ENCODE measurements at places on chromosomes 13 and 19.
A peak's percentile ranks its signal among the peaks of the same experiment; 100 is the strongest.

GRCh38 chr13:45447050-45447661 lies 17.6 kb upstream of the COG3 start:
- DNase-seq, result no peak

DNA sequence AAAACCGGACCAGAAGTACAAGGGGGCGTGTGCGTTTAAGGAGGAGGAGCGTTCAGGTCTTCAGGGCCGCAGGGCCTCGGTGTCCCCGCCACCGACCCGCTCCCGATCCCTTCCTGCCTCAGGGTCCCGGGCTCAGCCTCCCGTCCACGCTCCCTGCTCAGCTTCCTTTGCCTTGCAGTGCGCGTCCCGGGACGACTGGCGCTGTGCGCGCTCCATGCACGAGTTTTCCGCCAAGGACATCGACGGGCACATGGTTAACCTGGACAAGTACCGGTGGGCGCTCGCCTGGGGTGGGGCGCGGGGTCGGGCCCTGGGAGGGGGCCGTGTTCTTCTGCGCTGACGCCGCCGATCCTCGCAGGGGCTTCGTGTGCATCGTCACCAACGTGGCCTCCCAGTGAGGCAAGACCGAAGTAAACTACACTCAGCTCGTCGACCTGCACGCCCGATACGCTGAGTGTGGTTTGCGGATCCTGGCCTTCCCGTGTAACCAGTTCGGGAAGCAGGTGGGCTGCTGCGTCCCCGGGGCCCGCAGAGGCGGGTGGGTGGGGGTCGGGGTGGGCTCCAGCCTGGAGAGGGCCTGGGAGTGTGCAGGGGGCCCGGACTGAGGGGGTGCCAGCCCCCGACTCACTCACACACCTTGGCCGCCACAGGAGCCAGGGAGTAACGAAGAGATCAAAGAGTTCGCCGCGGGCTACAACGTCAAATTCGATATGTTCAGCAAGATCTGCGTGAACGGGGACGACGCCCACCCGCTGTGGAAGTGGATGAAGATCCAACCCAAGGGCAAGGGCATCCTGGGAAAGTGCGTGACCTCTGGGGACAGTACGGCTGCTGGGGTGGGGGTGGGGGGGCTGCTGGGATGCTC lies 1.4 kb downstream of the GPX4 start:
- DNase-seq, result no peak

DNA sequence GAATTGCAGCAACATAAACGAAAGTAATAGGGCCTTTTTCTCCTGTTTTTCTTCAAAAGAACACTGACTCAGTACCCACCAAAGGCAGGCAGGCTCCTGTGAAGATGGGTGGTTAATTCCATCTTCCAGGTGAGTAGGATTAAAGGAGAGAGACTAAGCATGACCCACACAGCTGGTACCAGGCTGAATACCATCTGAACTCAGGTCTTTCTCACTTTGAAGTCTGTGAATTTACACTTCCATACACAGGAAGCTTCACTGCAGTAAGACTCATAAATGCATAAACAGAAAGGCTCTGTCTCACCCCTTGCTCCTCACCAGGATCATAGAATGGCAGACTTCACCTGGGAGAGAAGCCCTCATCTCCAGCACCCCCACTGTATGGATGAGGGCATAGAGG lies 194.6 kb downstream of the KLF12 start:
- no peak for DNase-seq

GRCh38 chr19:56476651-56477428 lies at the start of gene ZNF667:
Gene ZNF667 (minus strand): TSS chr19:56477345. CDS start chr19:56462370, 14,975 bp downstream.
- peak; percentile 22 for DNase-seq

DNA sequence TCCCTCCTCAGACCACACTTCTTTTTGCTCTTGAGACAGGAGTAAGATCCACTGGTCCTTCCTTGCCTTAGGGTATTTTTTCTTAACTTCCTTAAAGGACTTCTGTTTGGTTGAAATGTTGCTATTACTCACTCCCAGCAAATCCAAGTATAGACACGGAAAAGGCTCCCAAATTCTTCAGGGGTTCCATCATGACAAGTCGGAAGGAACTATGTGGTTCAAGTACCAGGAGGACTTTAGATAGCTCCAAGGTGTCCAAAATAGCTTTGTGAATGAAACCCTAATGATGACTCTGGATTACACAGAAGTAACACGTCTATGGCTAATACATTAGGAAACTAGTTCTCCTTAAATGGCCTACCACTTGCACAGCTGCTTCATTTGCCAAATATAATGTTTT lies 238.7 kb downstream of the KCTD12 start:
- DNase-seq, result no peak

- no peak for DNase-seq
Observed at GRCh38 chr19:42121036-42121621, 11.1 kb downstream of the POU2F2 start.

DNA sequence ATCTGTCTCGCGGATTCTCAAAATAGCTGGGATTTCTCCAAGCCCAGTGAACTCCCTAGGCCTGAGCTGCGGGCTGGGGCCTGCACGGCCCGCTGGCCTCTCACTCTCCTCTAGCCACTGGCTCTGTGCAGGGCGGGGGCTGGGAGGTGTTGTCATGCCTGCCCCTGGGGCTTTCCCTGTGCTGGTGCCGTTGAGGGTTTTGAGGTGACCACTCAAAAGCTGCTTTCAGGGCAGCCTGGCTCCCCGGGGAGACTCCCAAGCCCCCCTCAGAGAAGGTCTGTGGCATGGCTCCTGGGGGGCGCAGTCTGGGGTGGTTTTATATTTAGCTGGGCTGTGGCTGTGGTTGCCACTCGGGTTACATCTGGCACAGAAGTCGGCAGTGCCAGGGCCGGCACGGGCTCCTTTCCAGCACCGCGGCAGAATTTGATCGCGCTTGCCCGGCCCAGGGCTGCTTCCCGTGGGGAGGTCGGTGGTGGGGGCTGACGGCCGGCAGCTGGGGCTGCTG lies 10.0 kb downstream of the NDUFB7 start:
- DNase-seq, result no peak

- DNase-seq, result no peak
Observed at GRCh38 chr13:76656056-76656455, 230.1 kb downstream of the KCTD12 start.

DNA sequence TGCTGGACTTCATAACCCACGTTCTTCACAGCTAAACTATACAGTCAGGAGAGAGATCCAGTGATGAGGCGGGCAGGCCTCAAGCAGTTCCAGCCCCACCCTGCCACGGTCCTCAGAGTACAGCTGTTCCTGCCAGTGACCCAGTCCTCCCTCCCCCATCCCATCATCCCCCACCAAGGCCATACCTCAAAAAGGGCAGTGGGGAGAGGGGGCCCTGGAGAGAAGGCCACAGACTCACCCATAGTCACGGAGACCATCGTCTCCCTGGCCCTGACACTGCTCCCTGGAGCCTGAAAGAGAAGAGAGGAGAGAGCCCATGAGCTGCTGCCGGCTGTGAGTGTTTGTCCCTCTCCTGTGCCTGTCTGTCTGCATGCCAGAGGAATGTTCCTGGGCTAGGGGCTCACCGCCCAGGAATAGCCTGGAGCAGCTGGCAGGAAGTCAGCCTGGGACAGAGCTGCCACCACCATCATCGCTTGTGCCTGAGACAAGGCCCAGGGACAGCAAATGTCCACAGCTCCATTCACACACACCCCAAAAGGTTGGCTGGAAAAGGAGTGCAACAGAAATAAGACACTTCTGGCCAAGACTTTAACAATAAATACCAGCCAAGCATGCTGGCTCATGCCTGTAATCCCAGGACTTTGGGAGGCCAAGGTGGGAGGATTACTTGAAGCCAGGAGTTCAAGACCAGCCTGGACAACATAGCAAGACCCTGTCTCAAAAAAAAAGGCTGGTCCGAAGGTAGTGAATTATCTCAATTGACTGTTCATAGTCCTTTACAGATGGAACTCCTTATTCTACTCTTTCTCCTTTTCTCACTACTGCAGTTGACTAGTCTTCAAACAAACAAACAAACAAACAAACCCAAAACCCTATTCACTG lies 6.4 kb downstream of the C19orf47 start:
- DNase-seq, result no peak

DNA sequence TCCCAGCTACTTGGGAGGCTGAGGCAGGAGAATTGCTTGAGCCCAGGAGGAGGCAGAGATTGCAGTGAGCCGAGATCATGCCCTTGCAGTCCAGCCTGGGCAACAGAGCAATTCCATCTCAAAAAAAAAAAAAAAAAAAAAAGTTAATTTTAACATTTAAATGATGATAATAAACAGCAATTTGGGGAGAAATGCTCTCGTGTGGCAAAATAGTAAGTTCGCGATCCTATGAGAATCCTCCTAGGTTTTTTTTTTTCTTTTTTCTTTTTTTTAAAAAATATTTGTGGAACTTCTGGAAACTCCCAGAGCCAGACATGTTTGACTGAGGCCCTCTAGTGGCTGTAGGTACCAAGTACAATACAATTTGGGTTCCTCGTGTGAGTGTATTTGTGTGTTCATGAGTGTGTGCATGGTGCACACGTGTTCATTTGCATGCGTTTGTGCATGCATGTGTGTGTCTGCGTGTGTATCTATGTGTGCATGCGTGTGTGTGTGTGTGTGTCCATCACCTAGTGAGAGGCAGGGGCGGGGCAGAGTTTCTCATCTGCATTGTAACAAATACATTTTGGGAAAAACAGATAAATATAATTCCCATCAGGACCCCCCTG lies 31.2 kb downstream of the TMPRSS9 start:
- DNase-seq, result peak; percentile 91

DNA sequence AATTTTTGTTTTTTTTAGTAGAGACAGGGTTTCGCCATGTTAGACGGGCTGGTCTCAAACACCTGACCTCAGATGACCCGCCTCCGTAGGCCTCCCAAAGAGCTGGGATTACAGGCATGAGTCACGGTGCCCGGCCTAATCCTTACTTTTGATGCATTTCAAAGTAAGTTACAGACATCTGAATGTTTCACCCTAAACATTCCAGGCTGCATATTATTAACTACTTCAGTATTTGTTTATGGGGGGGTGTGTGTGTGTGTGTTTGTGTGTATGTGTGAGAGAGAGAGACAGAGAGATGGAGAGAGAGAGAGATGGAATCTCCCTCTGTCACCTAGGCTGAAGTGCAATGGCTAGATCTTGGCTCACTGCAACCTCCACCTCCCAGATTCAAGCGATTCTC lies 13.1 kb downstream of the SULT2B1 start:
- no peak for DNase-seq

- DNase-seq, result no peak
Observed at GRCh38 chr13:109667056-109667455, 119.3 kb downstream of the IRS2 start.

GRCh38 chr19:41597600-41598041 lies 21.7 kb downstream of the CEACAM21 start:
- DNase-seq, result peak; percentile 19

DNA sequence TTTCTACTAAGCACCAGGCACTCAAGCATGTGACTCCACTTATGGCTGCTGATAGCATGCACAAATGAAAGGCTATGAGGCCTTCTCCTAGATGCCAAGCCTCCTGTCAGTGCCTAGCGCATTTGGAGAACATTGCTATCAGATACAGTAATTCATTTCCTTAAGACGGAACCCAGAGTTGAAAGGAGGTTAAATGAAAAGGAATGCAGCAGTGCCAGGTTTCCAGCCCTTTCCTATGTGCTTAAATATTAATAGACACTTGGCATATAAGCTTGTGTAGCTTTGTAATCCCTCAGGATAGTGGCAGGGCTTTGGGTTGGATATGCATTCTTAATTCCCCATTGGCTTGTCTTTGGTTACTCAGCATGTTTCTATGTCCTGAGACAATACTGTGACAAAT lies 140.1 kb upstream of the FRY start:
- DNase-seq, result no peak

DNA sequence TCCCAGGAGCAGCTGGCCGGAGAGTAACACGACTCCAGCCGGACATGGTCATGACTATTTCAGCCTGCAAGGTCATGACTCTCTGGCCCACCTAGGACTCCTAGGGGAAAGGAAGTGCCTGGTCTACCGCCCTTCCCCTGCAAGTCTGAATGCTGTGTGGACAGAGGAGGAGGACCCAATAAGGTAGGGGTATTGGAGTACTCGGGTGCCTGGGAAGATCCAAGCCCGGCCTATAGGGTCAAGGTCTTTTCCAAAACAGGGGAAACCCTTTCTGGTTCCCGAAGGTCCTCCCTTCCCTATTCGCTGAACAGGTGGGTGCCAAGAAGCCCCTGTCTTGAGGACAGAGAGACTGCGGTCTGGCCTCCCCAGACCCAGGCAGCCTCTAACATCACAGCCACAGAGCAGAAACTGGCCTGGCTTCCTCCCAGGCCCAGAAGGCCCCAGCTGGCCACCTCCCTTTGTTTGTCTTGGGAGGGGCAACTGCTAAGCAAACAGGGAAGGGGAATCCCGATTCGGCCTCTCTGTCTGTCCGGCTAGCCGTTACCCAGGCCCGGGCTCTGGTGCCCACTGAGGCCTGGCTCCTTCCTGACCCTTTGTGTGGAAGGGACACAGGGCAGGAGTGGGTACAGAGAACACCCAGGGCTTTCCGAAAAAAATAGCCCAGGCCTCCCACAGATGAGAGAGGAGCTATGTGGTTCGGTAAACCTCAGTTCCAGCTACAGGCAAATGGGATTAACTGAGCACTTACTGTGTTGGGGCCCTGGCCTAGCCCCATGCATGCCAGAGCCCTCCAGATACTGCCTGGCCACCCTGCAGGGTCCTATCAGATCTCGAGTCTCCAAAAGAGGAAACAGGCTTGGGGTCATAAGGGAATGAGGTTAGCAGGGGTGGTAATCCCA lies 5.2 kb upstream of the GRAMD1A start:
- DNase-seq, result no peak

- DNase-seq, result peak; percentile 71
Observed at GRCh38 chr19:46478356-46478986, 7.1 kb upstream of the PNMA8A start.

DNA sequence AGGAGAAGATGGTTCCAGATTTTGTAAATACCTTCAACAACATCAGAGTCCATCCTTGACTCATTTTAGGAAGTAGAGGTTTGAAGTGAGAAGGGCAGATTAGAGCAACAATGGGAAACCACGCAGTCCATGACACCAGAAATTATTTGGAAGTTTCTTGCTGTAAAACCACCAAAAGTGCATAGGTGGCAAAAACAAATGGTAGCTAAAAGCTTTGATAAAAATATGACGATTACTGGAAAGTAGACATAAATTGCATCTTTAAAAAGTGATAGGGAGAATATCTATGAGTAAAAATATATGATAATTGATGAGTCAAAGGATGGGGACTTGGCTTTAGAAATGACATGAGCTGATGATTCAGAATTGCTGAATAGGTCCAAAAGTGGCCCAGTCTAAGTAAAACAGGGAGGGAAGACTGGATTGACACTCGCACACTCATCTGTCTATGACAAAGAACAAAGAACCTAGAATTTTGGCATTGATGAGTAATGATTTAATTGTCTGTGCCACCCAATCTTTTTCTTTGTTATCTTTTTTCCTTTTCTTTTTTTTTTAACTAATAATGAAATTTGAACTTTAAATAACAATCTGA lies 472.2 kb downstream of the MYO16 start:
- no peak for DNase-seq

DNA sequence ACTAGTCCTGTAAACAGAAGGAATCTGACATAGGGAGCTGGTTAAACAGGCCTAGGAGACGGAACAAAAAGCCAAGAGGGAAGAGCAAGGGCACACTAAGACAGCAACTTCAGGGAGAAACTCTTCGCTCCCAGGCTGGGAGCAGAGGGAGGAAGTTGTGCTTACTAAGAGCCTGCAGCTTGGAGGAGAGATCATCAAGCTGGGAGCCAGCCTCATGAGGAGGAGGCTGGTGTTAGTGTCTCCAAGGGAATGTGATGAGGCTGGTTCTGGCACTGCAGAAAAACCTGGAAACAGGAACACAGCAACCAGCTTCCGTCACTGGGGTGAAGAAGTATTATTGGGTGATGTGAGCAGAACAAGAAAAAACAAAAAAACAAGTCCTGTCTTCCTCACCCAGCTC lies 1027.3 kb downstream of the UQCRFS1 start:
- no peak for DNase-seq

GRCh38 chr19:5943045-5943444 lies 29.0 kb downstream of the CAPS start:
- DNase-seq, result no peak
